HL-60 (cell line): ENCODE measurements at places on chromosomes 6 and 20.

GRCh38 chr6:84019141-84019841 lies 14.3 kb upstream of the MRAP2 start:
- DNase-seq = no peak

- DNase-seq = no peak
These were observed 130.5 kb downstream of the VEGFA start for GRCh38 chr6:43900560-43900915.

DNA sequence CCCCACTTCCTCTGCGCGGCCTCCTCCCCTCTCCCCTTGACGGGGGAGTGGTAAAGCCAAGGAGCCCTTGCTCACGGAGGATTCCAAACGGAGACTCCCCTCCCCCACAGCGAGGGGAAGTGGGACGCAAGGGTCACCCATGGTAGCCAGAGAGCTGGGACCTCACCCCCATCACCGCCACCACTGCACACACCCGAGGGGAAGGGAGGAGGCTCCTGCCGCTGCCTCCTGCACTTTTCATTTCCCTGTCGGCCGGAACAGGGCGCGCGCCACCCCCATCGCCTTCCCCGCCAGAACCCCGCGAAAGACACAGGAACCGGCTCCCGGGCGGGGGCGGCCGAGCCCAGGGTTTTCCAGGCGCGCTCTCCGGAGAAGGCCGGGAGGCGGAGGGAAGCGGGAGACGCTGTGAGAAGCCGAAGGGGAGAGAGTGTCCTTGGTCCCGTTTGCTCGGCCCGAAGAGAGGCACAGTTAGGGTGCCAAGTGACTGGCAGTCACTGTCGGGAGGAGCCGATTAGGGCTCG lies 789 bp downstream of the CCND3 start:
- DNase-seq = no peak

DNA sequence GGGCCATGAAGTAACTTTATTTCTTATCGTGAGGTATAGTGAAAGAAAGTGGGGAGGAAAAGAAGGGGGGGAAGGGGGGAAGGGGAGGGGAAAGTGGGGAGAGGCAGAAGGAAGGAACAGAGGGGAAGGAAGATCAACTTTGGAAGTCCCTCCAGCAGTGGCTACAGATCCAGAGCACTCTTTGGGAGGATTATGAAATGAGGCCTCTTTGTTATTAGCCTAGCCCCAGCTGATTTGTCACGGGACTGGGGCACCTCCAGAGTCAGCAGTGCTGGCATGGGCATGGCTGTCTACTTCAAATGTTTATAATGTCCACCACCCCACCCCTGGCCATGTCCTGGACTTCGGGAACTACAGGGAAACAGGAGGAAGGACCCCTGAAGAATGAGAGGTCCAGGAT lies 7.6 kb downstream of the MOCS1 start:
- DNase-seq = no peak

DNA sequence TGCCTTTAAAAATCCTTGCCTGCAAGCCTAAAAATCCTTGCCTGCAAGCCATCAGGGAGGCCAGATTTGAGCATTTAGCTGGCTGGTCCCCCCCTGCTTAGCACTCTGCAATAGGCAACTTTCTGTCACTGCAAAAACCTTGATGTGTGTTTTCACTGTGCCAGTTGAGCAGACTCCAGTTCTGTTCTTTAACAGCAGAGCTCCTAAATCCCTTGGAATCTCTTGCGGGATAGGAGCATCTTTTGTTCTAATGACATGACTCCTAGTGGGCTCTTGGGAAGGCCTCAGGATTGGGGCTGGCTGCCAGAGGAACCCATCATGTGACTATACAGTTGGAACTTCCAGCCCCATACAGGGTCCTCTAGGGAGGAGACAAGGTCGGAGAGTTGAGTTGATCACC lies 50.4 kb downstream of the FAM184A start:
- no peak for DNase-seq

GRCh38 chr6:33093855-33094254 lies 18.1 kb downstream of the HLA-DPB1 start:
- no peak for DNase-seq

DNA sequence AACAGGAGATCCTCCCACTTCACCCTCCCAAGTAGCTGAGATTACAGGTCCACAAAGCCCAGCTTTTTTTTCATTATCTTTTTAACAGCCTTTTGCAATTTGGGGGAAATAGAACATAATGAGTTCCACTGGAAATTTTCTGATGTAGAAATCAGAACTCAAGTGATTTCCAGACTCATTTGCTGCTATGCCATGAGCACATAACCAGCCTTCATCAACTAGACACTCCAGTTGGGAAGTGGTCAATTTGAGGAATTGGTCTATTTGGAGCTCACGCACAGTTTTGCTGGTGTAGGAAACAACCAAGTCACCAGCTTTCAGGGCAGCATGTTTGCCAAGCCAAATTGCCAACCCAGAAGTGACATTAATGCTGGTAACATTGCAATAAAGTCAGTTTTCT lies 86.7 kb downstream of the MAFB start:
- DNase-seq = no peak

DNA sequence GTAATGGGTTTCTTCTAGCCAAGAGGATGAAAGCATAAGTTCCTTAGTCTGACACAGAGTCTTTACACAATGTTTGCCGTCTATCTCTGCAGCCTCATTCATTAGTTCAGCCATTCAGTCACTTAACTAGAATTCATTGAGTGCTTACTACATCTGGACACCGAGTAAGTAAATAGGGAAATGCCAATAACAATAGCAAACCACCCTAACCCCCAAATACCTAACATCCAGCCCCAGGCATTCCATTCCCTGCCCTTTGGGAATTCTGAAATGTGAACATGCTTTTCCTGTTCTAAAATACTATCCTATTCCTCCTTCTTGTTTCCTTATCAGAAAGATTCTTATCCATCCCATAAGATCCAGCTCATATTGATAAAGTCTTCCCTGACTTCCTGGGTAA lies 277.6 kb upstream of the RNF217 start:
- DNase-seq = no peak

DNA sequence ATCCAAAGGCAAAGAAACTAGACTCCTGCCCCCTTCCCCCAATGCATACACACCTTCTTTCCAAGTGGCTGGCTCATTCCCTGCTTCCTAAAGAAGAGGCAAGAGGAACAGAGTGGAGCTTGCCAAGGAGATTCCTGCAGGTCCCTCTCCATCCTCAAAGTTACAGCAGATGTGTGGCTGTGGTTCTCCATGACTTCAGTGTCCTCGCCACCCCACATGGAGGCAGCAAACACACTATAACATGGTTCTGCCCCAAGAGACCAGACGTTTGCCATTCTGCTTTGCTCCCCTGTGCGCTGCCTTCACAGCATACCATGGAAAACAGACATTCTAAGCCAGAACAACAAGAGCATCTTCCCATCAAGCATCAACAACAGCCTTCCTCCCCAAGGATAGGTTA lies 84.4 kb downstream of the BACH2 start:
- DNase-seq = no peak

DNA sequence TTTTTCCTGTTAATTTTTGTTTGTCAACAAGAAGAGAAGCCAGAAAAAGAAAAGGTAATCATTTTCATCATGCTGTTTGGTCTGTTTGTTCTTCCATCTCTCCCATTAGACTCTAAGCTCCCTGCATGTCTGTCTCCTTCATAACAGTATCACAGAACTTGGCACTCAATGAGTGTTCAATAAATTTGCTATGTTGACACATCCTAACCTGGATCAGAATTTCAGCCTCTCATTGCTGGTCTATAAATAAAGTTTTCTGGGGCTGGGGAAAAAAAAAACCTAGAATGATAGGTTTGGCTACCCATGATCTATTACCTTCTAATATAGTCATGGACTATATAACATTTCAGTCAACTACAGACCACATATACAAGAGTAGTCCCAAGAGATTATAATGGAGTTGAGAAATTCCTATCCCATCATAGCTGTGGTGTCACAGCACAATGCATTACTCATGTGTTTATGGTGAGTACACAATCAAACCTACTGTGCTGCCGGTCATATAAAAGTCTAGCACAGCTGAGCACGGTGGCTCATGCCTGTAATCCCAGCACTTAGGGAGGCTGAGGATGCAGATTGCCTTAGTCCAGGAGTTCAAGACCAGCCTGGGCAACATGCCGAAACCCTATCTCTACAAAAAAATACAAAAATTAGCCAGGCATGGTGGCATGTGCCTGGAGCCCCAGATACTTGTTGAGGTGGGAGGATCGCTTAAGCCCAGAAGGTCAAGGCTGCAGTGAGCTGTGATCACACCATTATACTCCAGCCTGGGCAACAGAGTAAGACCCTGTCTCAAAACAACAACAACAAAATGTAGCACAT lies 5.9 kb downstream of the NUDT3 start:
- DNase-seq = no peak

GRCh38 chr6:27630727-27631608 lies 158.1 kb upstream of the ZNF184 start:
- DNase-seq = no peak
